ENCODE measurements at places on chromosomes 11 and 22.
A peak's percentile ranks its signal among the peaks of the same experiment; 100 is the strongest.

- no peak for DNase-seq
These were observed 18.1 kb downstream of the PACSIN2 start for GRCh38 chr22:42996646-42997365.

DNA sequence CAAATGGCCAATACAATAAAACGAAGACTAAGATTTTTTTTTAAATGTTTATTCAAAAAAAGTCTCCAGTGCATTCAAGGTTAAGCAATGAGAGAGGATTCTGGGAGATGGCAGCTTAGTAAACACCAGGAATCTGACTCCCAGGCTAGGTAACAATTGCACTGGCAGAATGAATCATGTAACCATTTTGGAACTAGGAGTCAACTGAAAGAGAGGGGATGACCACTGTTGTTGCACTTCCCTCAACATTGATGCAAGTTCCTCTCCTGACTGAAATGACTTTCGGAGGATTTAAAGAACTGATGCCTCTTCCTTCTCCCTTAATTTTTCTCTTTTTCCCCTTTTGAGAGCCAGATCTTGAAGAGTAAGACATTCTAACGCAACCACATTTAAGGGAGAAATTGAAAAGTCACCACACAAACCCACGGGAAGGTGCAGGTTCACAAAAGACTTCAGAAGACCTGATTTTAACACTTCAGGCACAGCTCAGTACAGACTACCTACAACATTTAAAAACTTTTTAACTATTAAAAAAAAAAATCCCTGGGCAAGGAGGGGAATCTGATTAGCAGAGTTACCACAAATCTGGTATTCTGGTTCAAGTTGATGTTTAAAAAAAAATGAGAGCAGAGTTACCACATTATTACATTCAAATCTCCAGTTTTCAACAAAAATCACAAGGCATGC is 56.8 kb downstream of the FCHSD2 start:
- DNase-seq, result peak; percentile 74

GRCh38 chr22:42857845-42858481 is 890 bp upstream of the ARFGAP3 start:
- DNase-seq, result peak; percentile 16

- DNase-seq, result no peak
These were observed 37.1 kb downstream of the MCM5 start for GRCh38 chr22:35437049-35437448.

DNA sequence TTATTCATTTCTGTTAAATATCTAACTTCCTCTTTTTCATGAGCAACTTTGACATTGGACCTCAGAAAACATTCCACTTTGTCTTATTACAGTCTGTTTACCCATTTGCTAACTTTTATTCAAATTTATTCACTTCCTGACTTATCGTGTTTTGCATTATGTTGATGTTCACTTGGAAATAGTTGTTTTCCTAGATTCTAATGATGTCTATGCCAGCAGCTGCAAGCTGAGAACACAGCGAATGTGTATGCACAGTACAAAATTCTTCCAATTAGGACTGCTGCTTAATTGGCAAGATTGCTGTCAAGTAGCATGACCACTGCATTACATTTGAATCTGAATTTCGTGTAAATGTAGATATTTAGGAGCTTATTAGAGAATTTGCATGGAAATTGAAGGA is 61.5 kb upstream of the GRIA4 start:
- DNase-seq, result no peak

GRCh38 chr22:32911503-32911902 is 110.0 kb downstream of the TIMP3 start:
- DNase-seq, result no peak

- peak; percentile 96 for DNase-seq
These were observed 14.6 kb upstream of the TEF start for GRCh38 chr22:41367039-41367679.

DNA sequence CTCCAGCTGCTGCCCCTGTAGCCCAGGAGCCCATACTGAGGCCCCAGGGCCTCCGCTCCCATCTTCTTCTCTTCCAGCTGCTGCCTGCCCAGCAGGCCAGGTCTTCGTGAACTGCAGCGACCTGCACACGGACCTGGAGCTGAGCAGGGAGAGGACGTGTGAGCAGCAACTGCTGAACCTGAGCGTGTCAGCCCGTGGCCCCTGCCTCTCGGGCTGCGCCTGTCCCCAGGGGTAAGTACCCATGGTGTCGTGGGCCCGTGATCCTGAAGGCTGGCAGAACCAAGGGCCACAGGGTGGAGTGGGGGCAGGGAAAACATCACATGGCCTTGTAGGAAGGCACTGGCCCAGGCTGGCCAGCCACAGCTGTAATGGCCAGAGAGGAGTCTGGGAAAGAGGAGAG is 31.2 kb downstream of the OTOG start:
- no peak for DNase-seq

DNA sequence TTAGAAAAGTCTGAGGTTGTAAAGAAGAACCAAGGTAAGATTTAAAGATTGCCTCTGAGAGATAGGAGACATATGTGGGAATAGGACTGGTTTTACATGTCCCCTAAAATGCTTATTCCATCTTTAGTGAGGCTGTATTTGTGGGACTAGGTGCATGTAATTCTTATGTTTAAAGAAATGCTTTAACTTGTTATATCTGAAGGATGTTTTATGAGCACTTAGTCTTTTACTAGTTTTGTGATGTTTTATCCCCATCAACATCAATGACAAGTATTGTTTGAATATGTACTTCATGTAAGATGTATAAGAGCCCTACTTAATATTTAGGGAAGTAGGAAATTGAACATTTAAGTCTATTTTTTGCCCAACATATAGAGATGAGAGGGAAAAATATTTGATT is 24.7 kb downstream of the GRAMD1B start:
- DNase-seq, result no peak

GRCh38 chr11:91086028-91086427 is 863.2 kb upstream of the CHORDC1 start:
- DNase-seq, result no peak

DNA sequence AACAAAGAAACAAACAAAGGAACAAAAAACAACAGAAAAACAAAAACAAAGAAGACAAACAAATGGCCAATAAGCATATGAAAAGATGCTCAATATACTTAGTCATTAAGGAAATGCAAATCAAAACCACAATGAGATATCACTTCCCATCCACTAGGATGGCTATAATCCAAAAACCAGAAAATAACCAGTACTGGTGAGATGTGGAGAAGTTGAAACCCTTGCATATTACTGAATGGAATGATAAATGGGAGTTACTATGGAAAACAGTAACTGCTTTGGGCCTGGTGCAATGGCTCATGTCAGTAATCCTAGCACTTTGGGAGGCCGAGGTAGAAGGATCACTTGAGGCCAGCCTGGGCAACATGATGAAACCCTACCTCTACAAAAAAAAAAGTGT is 44.9 kb upstream of the RBFOX2 start:
- no peak for DNase-seq

- no peak for DNase-seq
These were observed 53.7 kb downstream of the SLC22A12 start for GRCh38 chr11:64644647-64645275.

GRCh38 chr11:67416416-67417335 is 1.2 kb downstream of the CARNS1 start:
- DNase-seq, result peak; percentile 58

DNA sequence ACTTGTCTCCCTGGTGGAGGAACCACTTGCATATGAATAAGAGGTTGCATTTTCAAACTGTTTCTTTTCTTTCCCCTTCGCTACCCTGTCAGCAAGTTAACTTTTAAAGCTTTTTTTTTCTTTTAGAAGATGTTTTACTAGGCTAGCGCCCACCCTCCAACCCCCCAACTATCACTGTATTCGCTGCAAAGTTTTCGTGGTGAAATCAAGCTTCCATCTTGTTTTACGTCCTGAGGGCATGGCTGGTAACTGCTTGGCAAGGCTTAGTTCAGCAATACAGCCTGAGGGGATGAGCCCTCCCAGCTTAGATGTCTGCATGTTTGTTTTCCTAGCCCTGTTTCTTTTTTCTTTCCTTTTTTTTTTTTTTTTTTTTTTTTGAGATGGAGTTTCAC is 1359.3 kb downstream of the LRRC4C start:
- no peak for DNase-seq

DNA sequence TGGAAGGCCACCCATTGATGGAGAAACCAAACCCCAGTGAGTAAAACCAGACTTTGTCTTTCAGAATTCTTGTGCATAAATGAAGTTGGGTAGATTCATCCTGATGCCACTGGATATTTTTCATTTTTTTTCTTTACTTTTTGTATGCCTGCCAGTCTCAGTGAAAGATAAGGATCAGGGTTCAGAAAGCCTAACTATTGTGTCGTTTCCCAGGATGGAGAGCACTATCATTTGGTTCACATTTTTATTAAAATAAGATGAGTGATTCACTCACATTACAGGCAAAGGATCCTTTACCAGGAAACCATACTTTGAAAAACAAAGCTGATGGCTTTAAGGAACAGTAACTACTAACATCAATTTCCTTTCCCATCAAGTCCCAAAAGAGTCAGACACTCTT is 52.0 kb downstream of the ARFGAP2 start:
- DNase-seq, result no peak

- no peak for DNase-seq
These were observed 78.3 kb upstream of the CHRM4 start for GRCh38 chr11:46469926-46470325.

GRCh38 chr11:71430166-71430565 is 18.0 kb downstream of the DHCR7 start:
- DNase-seq, result no peak

GRCh38 chr11:132114185-132114584 is 743.8 kb downstream of the NTM start:
- peak; percentile 73 for DNase-seq

- peak; percentile 80 for DNase-seq
These were observed at the start of gene NCF4 for GRCh38 chr22:36860821-36861659. NCF4 (plus strand) TSS chr22:36861006; CDS start chr22:36861172, 166 bp downstream.

DNA sequence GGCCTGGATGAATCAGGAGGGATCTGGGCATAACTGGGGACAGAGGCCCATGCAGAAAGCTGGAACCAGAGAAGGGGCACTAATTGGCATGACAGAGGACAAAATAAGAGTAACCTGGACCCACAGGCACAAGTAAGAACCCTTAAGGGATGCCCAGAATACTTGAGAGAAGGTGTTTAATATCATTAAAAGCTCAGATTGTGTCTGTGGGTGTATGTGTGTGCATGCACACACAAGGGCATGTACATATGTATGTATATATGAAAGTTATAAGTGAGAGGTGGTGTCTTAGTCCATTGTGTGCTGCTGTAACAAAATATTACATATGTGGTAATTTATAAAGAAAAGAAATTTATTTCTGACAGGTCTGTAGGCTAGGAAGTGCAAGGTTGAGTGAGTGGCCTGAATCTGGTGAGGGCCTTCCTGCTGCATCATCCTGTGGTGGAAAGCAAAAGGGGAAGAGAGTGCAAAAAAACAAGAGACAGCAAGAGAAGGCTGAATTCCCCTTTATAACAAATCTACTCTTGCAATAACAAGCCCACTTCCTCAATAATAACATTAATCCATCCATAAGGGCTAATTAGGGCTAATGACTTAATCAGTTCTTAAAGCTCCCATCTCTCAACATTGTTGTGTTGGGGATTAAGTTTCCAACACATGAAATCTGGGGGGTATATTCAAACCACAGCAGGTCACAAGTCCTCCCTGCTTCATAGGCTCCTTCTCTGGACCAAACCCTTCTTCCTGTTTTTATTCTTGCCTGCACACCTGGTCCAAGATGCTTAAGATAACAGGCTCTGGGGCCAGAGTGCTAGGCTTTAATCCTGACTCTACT is 68.3 kb upstream of the POU2AF2 start:
- DNase-seq, result peak; percentile 9

DNA sequence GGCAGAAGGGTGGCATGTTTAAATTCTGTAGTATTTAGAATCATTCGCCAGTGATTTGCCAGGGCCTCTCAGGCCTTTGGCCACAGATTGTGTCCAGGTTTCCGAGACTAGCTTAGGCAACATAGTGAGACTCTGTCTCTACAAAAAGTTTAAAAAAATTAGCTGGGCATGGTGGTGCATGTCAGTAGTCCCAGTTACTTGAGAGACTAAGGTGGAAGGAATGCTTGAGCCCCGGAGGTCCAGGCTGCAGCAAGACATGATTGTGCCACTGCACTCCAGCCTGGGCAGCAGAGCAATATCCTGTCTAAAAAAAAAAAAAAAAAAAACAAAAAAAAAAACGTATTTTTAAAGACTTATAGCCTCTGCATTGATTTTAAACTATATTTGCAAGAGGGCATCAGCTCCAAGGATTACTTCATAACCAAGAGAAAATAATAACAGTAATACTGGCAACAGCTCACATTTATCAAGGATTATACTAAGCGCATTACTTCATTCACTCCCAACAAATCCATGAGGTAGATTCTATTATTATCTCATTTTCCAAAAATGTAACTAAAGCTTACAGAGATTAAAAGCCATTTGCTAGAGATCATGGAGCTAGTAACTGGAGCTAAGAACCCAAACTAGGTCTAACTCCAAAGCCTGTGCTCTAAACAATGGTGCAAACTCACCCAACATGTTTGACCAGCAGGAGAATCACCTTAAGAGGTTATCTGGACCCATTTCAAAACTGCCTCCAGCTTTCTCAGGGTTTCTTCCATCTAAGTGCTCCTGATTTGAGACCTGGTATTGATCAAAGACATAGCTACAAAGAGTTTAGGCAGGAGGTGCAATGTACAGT is 32.6 kb upstream of the SLC6A5 start:
- no peak for DNase-seq

- peak; percentile 56 for DNase-seq
These were observed 682.6 kb downstream of the KCNA4 start for GRCh38 chr11:29333993-29334775.

DNA sequence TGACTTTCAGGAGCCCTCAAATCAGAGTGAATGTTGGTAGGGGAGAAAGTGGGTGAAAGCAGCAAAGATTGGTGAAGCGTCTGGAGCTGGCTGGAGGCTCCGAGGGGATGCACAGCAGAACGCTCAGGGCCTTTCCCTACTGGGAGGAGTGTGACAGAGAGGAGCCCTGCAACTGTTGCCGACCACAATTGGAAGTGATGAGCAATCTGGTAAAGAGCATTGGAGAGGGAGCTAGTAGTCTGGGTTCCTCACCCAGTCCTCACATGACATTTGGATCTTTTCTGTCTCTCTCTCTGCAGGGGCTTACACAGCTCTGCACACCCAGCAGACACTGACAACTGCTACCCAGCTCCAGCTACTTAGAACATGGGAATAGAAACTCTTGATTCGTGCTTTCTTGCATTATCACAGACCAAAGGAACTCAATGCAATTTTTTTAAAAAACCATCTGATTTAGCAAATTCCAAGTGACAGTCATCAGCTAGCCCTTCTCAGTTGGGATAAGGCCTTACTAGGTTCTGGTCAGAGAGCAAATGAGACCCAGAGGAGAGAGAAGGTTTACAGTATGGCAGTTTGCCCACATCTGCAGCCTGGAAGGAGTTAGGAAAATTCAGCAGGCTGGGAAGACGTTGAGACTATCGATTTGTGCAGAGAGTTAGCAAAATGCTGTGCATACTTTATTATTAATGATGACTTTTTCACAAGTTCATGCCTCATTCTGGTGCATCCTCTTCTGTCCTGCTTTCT is 278.0 kb upstream of the PLET1 start:
- DNase-seq, result no peak

Data from pons (tissue), 1 donor.